GM06990 (cell line): ENCODE measurements at places on chromosomes 7 and 10.

- DNase-seq, result no peak
Measured at GRCh38 chr7:57178768-57179139, 46.5 kb upstream of the ZNF479 start.

GRCh38 chr7:155252444-155252887 is 45.2 kb upstream of the INSIG1 start:
- no peak for DNase-seq

- no peak for DNase-seq
Measured at GRCh38 chr7:47371317-47371716, 210.6 kb downstream of the TNS3 start.

GRCh38 chr7:18426564-18427226 is 68.9 kb upstream of the HDAC9 start:
- DNase-seq, result no peak

GRCh38 chr10:121608469-121609190 is 10.4 kb upstream of the FGFR2 start:
- peak; percentile 54 for DNase-seq

GRCh38 chr7:132656846-132657776 is 80.8 kb upstream of the PLXNA4 start:
- DNase-seq, result peak; percentile 34

DNA sequence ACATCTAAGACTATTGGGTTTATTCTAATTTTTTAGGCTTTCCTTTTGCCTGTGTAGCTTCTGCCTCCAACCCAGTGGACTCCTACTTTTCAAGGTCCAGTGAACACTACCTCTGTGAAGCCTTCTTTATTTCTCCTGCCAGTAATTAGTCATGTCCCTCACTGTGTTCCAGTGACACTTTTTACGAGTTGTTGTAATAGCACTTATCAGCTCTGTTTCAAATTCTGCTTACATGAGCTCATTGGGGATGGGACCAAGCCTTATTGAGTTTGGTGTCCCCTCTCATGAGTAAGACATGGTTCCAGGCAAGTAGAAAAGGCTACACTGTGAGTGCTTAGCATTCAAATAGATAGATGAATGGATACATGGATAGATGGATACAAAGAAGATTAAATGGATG is 184.6 kb downstream of the HIBADH start:
- DNase-seq, result no peak

GRCh38 chr7:145582742-145583303 is 533.8 kb upstream of the CNTNAP2 start:
- DNase-seq, result no peak

DNA sequence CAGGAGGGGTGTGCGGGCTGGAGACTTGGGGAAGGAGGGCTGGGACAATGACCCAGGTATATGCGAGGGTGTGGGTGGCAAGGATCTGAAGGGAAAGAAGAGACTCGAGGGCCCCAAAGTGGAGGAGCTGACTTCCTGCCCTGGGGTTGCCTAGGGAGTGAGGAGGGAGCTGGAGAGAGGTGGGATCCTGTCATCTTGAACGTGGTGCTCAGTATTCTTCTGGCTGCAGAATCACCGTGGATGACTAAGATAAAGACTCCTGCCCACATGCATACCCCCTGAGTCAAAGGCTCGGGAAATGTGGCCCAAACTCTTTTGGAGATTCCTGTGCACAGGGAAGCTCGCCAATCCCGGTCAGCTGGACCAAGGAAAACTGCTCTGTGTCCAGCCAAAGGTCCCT is 31.2 kb downstream of the COL17A1 start:
- no peak for DNase-seq

DNA sequence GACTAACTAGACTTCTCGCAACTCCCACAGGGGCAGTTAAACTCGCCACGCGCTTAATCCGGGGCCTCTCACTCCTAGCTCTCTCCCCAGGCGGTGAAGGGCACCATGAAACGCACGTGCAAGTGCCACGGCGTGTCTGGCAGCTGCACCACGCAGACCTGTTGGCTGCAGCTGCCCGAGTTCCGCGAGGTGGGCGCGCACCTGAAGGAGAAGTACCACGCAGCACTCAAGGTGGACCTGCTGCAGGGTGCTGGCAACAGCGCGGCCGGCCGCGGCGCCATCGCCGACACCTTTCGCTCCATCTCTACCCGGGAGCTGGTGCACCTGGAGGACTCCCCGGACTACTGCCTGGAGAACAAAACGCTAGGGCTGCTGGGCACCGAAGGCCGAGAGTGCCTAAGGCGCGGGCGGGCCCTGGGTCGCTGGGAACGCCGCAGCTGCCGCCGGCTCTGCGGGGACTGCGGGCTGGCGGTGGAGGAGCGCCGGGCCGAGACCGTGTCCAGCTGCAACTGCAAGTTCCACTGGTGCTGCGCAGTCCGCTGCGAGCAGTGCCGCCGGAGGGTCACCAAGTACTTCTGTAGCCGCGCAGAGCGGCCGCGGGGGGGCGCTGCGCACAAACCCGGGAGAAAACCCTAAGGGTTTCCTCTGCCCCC is 19.5 kb downstream of the WNT8B start:
- peak; percentile 62 for DNase-seq

- no peak for DNase-seq
Measured at GRCh38 chr7:17354473-17354872, 56.0 kb downstream of the AHR start.

DNA sequence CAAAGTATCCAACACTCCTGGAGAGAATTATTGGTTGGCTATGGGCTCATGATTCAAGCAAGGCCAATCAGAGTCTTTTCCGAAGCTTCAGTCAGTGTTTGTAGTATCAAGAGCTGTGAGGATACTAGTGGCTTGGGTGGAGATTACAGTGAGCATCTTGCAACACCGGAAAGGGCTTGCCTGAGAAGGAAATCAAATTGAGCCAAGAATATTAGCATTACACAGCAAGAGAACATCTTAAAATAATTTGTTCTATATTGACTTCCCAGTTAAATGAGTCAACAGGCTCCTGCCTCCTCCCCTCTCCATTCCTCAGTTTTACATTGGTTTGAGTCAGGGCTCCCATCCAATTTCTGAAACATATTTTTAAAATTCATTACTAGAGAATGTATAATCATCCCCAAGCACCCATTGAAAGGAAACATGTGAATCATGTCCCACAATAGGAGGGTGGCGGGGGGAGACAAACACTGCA is 127.4 kb downstream of the ELAPOR2 start:
- no peak for DNase-seq

- DNase-seq, result no peak
Measured at GRCh38 chr7:133683182-133683454, 430.2 kb downstream of the EXOC4 start.

DNA sequence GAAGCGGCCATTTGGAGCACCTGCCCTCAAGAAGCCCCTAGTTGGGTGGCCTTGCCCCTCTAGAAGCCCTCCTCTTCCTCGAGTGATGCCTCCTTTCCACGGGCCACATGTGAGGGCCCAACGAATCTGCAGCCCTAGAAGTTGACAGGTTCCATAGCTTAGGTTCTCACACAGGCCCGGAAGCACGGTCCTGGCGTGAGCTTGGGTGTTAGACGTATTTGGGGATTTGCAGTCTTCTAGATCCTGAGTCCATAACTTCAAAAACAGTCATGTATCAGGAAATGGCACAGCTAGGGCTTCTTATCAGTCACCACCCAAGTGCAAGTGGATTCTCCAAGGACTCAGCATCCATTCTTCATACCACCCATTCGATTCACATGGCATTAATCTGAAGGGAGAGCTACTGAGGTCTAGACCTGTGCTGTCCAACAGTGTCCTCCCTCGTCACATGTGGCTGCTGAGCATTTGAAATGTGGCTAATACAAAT is 477 bp upstream of the FBXW4 start:
- no peak for DNase-seq

GRCh38 chr10:61346796-61347413 is 106.3 kb downstream of the TMEM26 start:
- no peak for DNase-seq

- no peak for DNase-seq
Measured at GRCh38 chr10:13453896-13454295, 74.9 kb downstream of the BEND7 start.

DNA sequence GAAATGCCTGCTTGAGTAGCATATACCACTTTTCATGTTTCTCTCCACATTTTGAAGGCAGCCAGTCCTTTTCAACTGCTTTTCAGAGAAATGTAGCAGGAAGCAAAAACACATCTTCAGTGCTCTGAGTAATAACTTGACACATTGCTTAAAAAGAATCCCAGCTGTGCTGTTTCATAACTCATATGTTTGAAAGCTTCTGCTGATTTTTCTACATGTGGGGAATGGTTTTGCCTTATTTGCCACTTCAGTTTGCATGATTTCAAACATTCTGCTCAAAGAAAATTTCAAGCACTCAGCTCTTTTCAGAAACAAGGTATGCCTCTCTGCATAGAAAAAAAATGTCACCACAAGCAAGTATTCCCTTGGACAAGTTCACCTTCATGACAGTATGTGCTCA is 732.8 kb downstream of the POM121L12 start:
- DNase-seq, result no peak

GRCh38 chr7:77351539-77352004 is 64.6 kb downstream of the GSAP start:
- DNase-seq, result peak; percentile 83

GRCh38 chr7:26567266-26567665 is 275.6 kb downstream of the SNX10 start:
- DNase-seq, result no peak

DNA sequence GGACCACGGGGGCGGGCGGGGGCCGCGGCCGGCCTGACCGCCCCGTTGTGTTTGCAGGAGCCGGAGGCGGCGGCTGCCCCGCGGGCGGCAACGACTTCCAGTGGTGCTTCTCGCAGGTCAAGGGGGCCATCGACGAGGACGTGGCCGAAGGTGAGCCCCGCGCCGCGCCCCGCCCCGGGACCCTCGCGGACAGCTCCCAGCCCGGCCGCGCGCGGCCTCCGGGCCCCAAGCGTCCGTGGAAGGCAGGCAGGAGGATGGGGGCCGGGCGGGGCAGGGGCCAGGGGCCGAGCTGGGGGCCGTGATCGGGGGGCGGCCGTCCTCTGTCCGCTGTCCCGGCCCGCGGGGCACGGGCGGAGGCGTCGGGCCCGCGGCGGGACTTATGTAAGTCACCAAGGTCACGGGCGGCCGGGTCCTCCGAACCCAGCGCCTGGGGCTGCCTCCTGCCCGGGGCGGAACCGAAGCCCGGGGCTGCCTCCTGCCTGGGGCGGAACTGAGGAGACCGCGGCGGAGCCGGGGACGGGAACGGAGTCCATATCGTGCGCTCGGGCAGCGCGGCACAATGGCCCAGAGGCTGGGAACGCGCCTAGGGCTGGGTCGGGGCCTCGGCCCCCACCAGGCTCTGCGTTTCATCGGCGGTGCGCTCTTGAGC is 497 bp downstream of the PPP2R2D start:
- DNase-seq, result peak; percentile 77

DNA sequence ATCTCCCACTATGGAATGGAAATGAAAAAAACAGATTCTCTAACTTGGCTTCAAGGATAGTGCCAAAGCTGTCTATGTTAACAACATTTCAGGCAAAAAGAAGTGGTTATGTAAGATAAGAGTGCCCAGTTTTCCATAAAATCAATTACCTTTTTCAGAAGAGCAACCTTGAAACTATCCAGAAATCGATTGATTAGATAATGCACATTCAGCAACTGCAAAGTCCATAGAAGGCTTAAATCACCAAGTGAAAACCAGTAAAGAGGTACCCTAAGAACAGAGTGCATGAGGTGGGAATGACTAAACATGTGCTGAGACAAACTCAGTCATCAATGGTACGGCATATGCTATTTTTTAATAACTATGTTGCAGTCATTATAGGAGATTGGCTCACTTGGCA is 71.9 kb upstream of the TNKS2 start:
- no peak for DNase-seq

- no peak for DNase-seq
Measured at GRCh38 chr7:98251231-98251600, 816 bp downstream of the TECPR1 start.

DNA sequence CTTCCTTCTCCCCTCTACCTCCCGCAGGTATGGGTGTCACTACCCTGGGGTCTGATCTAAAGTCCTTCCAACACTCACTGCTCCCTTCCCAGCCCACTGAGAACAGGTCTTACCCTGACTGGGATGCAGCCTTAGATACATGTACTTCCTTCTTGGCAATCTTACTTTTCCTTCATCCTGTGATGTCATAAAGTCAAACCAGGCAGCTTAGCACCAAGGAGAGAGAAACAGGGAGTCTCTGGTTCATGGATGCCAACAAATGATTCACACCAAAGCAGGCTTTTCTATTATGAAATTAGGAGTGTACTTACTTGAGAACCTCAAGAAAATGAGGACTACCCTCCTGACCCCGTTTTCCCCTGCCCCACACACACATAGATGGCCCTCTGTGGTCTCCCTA is 111.0 kb upstream of the KMT2E start:
- DNase-seq, result no peak

DNA sequence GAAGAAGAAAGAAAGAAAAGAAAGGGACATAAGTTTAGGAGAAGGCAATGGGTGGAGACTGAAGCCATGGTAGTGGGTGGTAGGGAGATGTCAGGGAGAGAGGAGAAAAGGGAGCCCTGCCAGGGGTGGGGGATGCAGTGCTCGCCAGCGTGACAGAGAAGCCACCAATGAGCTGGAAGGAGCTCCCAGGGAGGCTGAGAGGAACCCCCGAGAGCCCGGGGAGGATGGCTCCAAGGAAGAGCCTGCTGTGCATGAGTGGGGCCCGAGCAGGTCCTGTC is 141.2 kb upstream of the SHH start:
- DNase-seq, result no peak

GRCh38 chr10:11192304-11193000 is 174.8 kb downstream of the CELF2 start:
- no peak for DNase-seq

GRCh38 chr10:86851328-86852207 is 95.1 kb downstream of the BMPR1A start:
- no peak for DNase-seq

DNA sequence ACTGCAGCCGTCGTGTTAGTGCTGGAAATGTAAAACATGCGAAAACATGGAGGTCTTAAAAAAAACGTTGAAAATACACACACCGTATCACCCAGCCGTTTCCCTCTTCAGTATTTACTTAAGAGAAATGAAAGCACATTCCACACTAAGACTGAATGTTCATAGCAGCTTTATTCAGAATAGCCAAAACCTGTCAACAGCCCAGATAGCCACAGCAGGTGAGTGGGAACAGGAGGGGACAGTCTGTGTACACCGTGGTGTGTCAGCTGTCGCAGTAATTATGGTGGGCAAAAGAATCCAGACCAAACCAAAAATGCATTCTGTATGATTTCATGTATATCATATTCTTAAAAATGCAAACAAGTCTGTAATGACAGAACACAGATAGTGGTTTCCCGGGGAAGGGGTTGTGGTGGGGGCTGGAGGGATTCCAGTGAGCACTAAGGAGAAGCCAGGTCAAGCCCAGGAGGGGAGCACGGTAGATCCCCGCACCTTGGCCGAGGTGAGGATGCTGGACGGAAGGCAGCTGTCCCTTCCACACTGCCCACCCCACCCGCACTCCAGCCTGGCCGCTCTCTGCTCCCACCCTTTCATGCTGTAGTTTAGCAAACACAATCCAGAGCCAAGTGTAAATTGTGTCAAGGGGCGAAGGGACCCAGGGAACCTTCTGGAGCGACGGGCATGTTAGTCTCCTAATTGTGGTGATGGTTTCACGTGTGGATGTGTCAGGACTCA is 123.6 kb downstream of the NKX6-2 start:
- DNase-seq, result no peak
